ENCODE measurements at places on chromosomes 2 and 18.
A peak's percentile ranks its signal among the peaks of the same experiment; 100 is the strongest.

GRCh38 chr2:234971496-234971895 lies 19.7 kb downstream of the SH3BP4 start:
- no peak for DNase-seq

DNA sequence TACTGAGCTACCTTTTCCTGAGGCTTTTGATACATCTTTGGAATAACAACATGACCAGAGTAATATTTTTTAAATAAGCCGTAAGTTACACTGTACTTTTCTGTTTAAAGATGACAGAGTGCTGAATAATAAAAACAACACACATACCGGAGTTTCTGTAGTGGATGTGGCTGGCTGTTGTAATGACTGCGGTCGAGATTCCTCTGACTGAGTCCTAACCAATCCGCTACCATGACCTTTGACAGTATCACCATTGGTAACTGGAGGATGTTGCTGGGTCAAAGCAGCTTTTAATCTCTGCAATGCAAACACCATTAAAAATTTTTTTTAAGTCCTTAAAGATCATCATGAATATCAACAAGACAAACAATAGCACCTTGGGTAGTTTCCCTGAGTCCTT lies 70.7 kb downstream of the ATF2 start:
- DNase-seq, result no peak

DNA sequence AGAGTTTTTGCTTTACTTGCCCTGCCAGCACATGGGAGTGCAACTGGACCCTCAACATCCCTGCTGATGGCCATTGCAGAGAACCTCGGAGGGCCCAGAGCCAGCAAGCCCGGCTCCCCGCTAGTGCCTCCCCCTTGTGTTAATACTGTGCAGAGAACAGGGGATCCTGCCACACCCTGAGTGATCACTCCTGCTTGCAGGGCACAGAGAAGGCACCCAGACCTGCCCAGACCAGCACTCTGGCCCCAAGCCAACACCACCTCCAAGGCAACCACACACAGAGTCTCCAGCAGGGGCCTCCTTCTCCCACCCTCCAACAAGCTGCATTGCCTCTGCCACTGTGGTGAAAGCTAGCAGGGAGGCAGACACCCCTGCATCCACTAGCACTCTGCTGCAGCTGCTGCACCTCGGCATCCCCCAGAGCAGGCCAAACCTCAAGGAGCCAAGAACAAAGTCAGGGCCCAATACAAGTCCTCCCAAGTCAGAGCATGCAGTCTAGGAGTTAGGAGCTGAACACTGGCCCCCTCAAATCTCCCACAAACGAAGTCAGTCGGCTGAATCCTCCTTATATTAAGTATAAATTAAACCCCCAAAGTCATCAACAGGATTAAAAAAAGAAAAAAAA lies 157.7 kb downstream of the CCDC178 start:
- DNase-seq, result no peak

GRCh38 chr18:10860928-10861327 lies 288.4 kb downstream of the PIEZO2 start:
- DNase-seq, result no peak

DNA sequence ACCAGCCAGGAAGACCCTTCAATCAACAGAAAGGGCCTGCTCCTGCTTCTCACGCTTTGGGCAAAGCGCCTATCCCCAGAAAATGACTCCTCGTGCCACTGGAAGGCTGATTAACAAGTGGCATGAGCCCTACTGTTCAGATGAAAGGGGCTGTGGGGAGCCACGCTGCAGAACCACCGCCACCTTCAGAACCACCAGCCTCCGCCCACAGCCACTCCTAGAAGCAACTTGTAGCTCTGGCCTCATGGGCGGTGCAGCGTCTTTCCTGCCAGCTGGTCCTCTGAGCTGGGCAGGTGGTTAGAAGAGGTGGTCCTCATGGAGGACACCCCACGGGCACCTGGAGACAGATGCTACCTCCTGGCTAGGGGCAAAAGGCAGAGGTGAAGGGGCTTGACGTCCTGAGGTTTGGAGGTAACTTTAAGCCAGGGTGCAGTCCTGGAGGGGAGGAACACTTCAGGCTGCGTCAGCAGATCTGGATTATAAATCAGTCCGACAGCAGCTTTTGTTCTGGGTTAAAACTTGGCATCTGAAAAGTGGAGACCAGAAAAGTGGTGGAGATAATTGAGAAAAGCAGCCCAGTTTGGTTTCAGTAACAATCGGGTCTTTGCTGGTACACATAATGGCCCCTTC lies 861 bp upstream of the SEMA4C start:
- DNase-seq, result no peak

DNA sequence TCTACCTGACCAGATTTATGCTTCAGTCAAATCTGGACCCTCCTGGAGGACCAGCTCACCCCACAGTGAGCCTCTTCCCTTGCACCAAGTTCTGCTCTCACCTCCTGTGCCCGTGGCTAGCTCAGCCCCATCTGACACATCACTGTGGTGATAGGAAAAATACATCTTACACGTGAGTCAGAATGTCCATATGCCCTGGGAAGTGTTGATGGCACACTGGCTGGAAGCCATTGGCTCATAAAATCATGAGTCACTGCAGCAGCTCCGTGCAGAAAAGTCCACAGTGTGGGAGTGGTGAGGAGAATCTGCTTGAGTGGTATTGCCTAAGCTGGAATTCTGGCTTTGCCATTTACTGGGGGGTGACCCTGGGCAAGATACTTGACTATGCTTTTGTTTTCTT lies 42.6 kb upstream of the RAPGEF4 start:
- DNase-seq, result peak; percentile 64

GRCh38 chr2:27765621-27766286 lies 5.8 kb upstream of the MRPL33 start:
- DNase-seq, result peak; percentile 38

- no peak for DNase-seq
Observed at GRCh38 chr2:54455563-54456361, at the start of gene SPTBN1. TSS of gene SPTBN1 (plus strand) at chr2:54456327. CDS start at chr2:54526419, 70,092 bp downstream.

DNA sequence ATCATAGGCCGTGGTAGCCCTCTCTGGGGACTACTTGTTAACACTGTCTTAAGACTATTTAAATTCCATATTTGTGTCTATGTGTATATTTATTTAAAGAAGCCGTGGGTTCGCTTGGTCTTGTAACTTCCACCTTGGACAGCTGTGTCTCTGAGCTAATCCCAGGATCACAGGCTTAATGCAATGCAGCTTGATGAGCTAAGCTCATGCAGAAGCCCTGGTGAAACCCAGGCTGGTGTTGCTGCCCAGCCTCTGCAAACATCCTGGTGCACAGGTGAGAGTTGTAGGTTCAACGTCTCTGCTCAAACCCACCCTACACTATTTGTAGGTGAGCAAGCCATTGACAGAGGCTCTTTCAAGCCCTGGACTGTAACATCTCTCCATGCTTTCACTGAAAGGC lies 211.8 kb downstream of the FAM210A start:
- DNase-seq, result no peak

DNA sequence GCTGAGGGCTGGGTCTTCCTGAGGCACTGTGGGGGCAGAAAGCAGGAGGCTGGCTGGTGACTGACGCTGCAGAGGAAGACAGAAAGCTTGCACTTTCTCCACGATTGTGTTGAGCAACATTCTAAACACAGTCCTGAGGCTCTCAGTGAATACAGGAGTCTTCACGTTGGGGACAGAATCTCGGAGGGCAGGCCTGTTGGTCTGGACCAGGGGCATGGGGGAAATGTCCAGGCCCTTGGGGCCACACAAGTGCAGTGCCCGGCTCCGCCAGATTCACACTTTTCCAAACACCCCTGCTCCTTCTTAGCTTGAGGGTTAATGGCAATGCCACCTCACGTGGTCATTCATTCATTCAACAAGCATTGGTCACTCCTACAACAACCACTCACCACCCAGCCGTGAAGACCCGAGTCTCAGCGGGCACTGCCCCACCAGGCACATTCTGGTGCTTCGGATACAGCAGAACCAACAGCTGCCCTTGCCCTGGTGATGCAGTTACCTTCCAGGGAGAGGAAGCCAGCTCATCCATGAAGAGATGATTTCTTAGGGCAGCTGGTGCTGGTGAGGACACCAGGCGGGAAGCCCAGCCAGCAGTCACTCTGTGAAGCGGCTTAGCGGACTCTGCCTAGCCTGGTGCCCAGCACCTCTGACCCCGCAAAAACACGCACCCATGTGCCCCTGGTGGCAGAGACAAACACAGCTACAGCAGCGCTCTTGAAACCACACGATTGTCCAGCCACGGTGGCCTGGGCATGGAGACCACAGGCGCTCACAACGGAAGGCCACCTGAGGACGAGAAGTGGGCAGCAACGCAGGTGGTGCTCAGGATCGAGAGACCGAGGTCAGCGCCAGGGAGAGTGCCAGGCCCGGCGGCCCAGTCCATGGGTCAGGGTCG lies 10.9 kb upstream of the GPC1 start:
- no peak for DNase-seq

GRCh38 chr2:217436386-217436785 lies 566.4 kb downstream of the TNS1 start:
- DNase-seq, result no peak

- DNase-seq, result no peak
Observed at GRCh38 chr2:110720547-110720946, 11.8 kb upstream of the ACOXL start.
